ENCODE measurements at places on chromosomes 13 and 19.

DNA sequence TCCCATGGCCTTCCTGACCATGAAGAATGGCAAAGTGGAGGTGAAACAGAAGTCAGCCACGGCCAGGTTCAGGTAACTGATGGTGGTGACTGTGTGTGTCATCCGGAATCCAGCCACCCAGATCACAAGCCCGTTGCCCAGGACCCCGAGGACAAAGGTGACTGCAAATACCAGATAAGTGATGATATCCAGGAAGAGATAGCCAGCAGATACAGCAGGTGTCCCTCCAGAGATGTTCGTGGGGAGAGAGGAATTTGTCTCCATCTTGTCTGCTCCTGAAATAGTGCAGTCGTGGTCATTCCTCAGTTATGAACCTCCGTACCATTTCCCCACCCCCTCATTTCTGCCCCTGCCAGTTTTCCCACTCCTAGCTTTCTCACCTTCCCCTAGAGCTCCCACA lies 4.9 kb downstream of the FPR1 start:
- no peak for DNase-seq

DNA sequence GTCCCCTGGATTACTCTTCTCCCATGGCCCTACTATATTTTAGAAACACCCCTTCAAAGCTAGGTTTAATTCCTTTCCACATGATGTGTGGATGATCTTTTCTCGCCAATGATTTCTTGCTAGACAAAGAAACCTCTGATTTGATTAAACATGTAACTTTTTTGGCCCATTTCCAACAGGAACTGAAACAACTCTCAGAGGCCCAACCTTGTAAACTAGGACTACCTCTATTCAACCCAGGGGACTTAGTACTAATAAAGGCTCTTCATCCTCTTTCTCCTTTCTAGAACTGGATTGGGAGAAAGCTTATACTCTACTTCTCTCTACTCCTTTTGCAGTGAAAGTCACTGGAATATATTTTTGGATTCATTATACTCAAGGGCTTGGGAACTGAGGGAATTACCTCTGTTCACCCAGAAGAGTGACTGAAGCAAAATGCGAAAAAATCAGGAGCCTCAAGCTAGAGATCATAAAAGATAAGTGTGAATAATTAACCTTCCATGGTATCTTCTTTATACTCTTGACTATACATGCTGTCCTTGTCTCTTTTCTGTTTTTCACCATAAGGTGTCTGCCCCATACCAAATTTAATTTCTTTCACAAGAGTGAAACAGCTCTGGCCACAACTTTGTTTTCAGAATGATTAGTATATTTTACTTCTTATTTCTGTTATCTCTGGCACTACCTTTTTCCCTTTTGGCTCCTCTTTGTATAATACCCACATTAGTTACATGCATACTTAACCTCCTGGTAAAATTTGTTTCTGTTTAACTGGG lies 977.6 kb downstream of the SLITRK5 start:
- DNase-seq = no peak

DNA sequence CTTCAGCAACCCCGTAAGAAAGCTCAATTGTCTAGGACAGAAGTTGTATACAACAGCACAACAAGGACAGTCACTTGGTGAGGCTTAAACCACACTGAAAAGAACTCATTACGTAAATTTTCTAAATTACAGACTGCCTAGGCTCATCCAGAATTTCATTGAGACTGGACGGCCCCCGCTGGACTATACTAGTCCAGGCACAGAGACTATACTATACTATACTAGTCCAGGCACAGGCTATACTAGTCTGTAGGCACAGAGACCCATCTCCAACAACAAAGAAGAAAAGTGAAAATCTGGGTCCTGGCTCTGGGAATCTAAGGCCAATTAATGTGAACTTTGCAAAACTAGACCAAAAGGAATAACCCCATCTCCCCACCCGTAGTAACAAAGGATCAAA lies 700 bp downstream of the ZNF816 start:
- no peak for DNase-seq

DNA sequence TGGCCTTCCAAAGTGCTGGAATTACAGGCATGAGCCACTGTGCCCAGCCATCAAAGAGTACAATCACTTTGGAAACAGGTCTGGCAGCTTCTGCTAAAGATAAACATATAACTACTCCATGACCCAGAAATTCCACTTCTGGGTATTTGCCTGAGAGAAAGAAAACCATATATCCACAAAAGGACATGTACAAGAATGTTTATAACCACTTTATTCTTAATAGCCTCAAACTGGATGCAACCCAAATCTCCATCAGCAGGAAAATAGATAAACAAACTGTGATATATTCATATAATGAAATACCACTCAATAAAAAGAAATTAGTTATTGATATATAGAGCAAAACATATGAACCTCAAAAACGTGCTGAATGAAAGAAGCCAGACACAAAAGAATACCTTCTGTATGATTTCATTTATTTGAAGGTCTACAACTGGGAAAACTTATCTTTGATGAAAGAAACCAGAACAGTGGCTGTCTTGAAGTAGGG lies 40.5 kb downstream of the TEX26 start:
- no peak for DNase-seq

DNA sequence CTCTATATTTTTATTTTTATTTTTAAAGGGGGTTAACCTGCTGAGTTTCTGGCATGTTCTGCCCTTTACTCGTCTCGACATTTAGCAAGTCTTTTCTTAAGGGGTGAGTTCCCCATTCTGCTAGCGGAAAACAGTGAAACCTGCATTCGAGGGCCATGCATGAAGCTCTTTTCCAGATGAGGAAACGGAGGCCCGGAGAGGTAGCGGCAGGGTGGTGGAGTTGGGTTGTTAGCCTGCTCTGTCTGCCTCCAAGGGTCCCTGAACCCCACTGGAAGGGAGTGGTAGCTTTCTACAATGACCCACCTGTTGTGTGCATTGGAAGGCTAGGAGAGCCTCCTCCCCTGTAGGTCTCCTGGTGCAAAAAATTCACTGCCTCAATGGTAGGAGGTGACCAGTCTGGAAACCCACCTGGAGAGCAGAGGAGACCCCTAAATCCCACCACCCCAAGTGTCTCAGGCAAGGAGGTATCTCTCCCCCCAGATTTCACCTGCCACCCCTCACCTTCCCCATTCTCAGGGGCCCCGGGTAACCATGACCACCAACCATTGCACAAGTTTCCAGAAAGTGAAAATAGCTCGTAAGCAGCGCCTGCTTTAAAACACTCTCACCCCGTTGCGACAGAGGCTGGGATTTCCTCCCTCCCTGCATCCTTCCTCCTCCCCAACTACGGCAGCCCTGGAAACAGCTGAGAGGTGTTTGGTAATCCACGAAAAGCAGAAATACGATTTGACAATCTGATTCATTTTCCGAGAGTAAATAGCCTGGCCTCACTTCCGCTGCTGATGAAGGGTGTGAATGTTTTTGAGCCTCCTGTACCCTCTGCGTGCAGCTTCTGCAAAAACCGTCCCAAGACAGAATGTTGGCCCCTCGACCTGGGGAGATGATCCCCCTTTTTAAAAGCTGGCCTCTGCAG lies 3.5 kb downstream of the KLF2 start:
- no peak for DNase-seq

DNA sequence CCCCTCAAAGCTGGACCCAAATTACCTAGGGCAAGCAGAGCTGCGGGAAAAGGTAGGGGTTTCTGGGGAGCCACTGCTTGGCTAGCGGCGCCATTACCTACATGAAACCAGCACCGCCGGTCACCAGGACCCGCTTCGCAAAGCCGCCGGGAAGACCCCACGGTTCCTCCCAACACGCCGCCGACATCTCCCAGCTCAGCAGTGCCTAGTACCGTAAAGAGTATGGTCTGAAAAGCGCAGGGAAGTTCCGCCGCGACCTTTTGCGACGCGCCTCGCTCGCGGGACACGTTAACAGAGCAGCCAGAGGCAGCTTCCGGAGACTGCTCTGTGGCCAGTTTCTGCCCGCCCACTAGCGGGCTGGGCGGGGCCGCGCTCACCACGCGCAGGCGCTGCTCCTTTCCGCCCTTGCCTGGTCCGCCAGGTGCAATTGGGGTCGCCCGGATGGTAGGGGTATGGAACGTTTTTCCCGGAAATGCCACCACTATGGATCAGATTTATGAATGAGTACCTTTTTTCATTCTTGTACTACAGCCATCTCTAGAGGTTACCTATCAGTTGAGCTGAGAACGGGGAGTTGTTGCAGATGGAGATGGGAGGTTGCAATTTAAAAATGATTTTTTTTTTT lies at the start of gene TGDS:
TSS of gene TGDS (minus strand) at position 203 of the 625 bp plus-strand sequence. CDS start at position 187, 16 bp downstream.
- peak; percentile 75 for DNase-seq

GRCh38 chr13:91097269-91097668 lies 250.2 kb upstream of the MIR17HG start:
- no peak for DNase-seq

GRCh38 chr19:34475026-34475974 lies 6.3 kb upstream of the WTIP start:
- DNase-seq = no peak

DNA sequence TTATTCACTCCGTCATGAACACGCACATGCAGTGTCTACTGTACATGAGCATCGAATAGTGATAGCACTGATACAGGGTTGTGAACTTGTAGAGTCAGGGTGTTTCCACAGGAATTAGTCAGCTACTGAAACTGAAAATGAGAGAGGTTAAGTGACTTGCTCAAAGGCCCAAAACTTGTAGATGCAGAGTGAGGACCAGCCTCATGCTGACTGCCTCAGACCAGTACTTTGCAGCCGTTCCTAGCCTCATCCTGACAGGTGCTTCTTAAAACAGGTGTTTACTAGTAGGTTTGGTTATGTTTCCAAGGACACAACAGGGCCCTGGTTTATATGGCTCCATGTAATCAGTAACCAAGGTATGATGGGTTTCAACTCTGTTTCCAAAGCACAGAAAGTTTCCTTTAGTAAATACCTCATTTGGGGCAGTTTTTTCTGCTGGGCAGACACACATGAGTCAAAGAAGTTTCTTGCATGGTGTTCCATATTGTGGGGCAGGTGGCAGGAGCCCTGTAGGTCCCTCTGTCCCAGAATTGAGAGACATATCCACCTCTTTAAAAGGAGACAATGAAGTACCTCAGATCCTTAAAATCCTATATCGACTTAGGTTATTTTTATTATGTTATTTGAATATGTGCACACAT lies 16.0 kb downstream of the FGF9 start:
- DNase-seq = no peak

DNA sequence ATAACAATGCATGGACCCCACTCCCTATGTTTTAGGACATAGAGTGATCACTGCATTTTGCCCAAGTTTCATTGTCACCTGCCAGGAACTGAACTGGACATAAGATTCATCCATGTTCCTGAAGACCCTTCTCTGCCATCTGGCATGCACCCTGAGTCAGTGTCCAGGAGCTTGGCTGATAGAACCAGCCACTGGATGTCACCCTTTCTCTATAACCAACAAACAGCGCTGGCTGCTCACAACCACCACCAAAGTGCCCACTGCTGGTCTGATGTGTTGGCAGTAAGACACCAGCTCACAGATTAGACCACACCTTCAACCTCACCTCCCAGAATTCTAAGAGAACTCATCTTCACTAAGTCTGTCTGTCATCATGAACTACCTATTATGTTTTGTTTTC lies 333.4 kb downstream of the ITGBL1 start:
- no peak for DNase-seq

DNA sequence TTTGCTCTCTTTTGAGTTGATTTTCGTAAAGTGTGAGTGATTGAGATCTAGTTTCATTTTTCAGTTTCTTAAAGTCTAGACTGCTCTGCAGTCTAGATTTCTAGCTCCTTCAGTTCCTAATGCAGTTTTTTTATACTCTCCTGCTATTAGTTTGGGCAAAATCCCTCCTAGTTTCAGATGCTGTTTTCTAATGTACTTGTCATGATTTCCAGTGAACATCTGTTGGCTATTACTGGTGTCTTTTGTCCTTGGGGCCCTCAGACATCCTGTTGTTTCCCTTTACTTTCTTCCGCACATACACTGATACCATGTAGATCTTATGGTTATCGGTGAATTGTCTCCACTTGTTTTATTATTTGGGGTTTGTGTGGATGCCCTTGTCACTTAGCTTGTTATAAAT lies 292.1 kb downstream of the TDRD3 start:
- no peak for DNase-seq

DNA sequence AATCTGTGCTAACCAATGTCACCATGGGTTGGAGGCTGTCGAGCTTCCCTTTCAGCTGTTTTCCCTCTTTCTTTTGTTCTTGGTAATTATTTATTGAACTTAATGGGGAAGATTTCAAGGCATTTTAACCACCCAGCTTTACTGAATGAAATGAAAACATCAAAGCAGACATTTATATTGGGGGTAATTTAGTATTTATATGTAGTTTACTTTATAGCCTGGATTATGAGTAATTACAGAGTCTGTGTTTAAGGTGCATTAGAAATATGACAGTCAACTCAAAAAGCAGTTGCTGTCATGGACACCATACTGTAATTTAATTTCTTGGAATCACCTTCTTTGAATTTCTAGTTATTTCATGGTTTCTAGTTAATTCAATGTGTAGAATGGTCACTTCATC lies 42.0 kb downstream of the TNFRSF19 start:
- DNase-seq = no peak

DNA sequence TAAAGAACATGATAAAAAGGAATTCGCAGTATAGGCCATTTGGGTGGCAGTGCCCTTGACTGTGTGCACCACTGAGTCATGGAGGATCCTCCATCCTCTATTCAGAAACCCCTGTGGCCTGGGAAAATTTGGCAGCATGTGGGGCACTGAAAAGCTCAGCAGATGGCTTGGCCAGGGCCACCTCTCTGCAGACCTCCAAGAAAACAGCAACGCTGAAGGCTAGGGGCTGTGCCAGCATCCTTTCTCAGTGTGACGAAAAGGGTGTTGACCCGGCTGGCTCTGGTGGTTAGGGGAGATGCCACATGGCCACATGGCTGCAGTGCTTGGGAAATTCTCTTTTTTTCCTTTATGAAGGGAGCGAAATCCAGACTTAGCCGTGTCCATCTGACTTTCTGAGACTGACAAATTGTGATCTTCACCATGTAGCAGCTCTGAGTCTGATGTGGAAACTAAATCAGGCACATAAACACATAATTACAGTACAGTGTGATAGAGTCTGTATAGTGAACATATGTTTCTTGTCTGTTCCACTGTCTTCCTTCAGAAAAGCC lies 178.0 kb downstream of the KCTD12 start:
- DNase-seq = no peak

- DNase-seq = no peak
These were observed 20.5 kb upstream of the FBXO27 start for GRCh38 chr19:39052846-39053245.
